ENCODE measurements at places on chromosomes 7 and 10.

DNA sequence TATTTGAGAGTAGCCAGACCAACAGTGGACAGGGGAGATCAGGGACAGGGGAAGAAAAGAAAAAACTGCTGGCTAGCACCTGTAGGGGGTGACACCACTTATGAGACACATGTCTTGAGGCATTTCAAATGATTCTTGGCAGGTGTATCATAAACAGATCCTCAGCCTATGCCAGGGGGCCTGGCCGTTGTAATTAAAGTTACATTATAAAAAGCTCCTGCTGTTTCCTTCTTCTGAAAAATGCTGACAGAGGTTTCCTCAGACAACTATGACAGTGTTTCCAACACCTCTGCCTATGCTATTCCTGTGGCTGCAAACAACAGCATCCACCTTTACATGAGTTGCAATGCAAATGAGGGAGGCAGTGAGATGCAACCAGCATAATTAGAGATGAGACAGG, 281.0 kb upstream of the PTER start:
- DNase-seq = no peak

DNA sequence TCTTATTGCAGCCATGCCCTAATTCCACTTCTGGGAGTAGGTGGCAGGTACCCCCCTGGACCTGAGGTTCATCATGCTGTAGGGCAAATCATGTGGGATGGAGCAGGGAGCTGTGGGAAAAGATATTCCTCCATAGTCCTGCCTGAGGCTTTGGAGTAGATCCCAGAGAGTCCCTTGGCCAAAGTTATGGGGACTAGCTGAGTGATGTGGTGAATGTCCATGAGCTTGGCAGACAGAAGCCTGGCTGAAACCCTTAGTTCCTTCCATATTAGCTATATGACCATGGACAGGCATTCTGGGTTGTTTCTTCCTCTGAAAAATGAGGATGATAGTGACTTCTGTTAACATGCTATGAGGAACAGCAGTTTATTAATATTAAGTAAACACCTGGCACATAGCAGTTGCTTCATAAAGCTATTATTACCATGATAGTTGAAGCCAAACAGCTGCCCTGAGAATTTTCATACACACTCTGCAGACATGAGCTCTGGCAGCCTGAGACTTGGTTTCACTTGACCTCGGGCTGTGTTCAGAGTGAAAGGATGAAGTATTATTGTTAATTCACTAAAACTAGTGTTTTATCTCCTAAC, 15.0 kb upstream of the IMPDH1 start:
- no peak for DNase-seq

- no peak for DNase-seq
Observed at GRCh38 chr10:27774831-27775230, 29.2 kb upstream of the MKX start.

- DNase-seq = no peak
Observed at GRCh38 chr7:22542254-22542653, 42.3 kb upstream of the STEAP1B start.

DNA sequence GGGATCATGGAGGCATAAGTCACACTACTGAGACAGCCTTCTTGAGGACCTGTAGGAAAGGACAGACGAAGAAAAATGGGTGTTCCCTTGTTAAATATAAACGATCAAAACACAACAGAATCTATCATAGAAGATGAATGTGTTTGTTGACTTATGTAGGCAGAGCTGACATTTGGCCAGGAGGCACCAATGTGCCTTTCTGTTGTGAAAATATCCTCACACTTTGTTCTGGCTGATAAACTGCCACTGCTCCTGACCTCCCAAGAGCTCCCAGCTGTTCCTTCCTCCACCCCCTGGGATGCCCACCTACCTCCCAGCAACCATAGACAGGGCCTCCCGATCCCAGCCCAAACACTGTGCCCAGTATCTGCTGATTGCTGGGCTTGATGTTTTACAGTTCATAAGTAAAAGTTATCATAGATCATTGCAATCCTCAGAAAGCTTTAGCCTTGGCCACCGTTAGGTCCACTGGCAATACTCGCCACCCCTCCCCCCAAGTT, 116.6 kb downstream of the CTTNBP2 start:
- DNase-seq = no peak

- no peak for DNase-seq
Observed at GRCh38 chr10:31099664-31100063, 68.0 kb upstream of the ZNF438 start.

- DNase-seq = no peak
Observed at GRCh38 chr7:135537905-135538304, 19.8 kb upstream of the NUP205 start.

DNA sequence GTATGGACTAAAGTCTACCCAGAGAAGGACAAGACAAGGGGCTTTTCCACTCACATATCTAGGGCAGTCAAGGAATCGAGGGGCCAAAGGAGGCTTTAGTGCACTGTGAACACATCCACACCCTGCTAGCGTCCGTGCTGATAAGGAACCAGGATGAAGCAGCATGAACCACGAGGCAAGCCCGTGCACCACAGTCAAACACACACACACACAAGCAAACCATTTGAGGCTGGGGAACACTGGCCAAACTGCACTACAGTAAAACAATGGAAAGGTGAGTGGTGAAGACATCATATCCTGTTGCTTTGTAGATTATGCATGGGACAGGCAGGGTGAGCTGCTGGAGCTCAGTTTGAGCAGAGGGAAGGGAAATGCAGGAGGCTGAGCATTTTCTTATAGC, 177.4 kb upstream of the CDCA7L start:
- no peak for DNase-seq

DNA sequence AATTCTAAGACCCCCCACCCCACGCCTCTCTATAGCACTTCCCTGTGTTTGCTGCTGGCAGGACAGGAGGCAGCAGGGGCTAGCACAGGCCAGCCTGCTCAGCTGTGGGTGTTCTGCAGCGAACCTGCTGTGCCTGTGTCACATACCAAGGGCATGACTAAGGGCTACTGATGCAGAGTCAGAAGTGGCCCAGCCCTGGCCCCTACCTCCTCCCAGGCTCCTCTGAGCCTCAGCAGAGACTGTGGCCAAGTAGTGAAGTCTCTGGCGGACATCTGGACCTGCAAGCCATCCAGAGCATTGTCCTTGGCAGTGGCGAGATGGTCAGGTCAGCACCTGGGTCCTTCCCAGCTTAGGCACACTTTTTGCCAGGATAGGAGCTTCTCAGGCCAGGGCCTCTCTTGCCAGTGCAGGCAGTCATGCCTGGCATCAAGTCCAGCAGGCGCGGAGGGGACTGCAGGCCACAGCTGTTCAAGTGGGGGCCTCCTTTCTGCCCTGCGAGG, 116.3 kb upstream of the RET start:
- no peak for DNase-seq

GRCh38 chr7:81769891-81770727, at the start of gene HGF:
Gene HGF, minus strand, starts transcription at chr7:81770047. Its CDS starts 76 bp downstream, at chr7:81769971.
- no peak for DNase-seq

DNA sequence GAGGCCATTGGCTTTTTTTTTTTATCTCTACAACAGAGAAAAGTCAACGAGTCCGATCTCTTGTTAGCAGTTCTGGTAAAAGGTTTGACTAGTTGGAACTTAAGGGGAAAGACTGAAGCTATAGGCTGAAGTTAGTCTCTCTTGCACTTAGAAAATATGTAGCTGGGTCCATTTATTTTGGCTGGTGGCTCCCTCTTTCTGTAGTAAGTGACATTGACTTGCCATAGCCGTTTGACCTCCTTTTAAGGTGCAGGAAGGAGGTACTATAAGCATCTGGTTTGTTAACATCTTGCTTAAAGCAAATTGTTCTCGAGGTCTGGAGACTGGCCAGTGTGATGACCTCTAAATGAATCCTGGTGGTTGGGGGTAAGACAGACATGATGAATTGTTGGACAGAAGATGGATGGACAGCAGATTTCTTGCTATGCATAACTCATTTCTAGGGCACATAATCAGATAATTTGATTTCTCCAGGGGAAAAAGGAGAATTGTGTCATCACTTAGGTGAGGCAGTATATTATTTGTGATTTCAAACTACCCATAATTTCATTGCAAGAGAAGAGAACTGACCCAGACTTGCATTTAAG, 356.3 kb upstream of the GALNT17 start:
- DNase-seq = no peak
